ENCODE measurements at places on chromosomes 13 and 19.
A peak's percentile ranks its signal among the peaks of the same experiment; 100 is the strongest.

GRCh38 chr13:38210928-38211596 lies 138.6 kb upstream of the UFM1 start:
- DNase-seq = no peak
- H3K36me3 ChIP-seq = no peaks in the 10 kb centered on the region

DNA sequence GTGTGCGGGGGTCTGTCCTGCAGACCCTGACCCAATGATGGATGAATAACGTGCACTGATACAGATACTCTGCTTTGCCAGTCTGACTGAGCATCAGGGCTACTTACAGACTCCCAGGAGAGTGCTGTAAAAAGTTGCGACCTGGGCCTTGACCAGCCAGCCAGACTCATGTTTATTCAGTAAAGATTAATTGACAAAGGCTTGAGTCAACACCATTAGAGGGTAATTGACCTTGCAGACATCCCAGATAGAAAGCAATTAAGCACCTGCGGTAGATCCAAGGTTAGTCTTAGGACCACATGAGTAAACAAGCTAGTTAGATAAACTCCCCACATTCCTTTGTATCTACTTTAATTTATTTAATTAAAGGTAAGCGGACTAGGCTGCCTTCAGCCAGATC lies 10.4 kb downstream of the NUDT19 start:
- no peak for DNase-seq
- no peaks in the 10 kb centered on the region for H3K27me3 ChIP-seq
- peaks cover 4% of the 10 kb centered on the region for H3K36me3 ChIP-seq
- no peak overlapping the region for H3K4me3 ChIP-seq
- H3K27ac ChIP-seq = no peak overlapping the region
- H3K4me1 ChIP-seq = no peaks in the 10 kb centered on the region

GRCh38 chr19:10769533-10770491 lies 51.9 kb downstream of the DNM2 start:
- H3K27ac ChIP-seq = peak overlapping the region; percentile 37
- H3K27me3 ChIP-seq = no peaks in the 10 kb centered on the region
- H3K4me3 ChIP-seq = no peak overlapping the region
- no peaks in the 10 kb centered on the region for H3K36me3 ChIP-seq
- peak; percentile 53 for DNase-seq

DNA sequence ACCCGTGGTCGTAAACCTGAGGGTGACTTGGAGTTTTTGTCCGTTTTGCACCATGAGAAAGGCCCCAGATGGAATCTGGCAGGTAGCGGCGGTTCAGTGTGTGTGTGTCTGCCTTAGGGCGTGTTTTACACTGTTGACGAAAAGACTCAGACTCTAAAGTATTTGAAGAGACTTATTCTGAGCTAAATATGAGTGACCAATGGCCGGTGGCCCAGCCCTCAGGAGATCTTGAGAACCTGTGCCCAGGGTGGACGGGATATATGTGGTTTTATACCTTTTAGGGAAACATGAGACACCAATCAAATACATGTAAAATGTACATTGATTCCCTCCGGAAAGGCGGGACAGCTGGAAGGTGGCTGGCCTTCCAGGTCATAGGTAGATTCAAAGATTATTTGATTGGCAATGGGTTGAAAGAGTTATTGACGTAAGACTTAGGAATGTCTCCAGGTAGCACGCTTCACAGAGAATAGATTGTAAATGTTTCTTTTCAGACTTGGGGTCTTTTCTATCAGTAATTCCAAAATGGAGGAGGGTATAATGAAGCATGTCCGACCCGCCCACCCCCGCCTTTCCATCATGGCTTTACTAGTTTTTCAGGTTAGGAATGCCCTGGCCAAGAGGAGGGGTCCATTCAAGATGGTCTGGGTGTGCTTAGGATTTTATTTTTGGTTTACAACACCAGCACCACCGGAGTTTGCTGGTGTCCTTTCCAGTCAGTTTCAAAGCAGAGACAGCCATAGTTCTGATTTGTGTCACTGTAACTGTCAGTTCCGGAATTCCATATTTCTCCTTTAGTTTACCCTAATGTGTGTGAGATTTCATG lies 1.0 kb upstream of the ZNF529 start:
- peak overlapping the region; percentile 95 for H3K27ac ChIP-seq
- H3K27me3 ChIP-seq = no peaks in the 10 kb centered on the region
- peak; percentile 68 for DNase-seq
- peaks cover 20% of the 10 kb centered on the region for H3K4me1 ChIP-seq
